ENCODE measurements at places on chromosomes 5 and 9.

DNA sequence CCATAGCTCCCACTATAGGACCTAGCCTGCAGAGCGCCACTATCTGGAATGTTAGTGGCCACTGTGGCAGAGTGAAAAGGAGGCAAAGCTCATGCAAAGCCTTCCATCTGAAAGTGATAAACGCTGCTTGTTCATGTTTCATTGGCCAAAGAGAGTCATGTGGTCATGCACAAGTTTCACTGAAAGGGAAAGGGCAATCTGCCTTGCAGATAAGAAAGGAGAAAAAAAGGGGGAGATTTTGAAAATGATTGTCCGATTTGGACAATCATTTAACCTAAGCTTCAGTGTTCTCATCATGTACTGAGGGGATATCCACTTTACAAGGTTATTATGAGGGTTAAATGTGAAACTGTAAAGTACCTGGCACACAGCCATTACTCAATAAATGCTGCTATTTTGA, 9.0 kb upstream of the MOB3B start:
- DNase-seq: no peak

- no peak for DNase-seq
Measured at GRCh38 chr9:75229605-75230332, 141.5 kb downstream of the OSTF1 start.

DNA sequence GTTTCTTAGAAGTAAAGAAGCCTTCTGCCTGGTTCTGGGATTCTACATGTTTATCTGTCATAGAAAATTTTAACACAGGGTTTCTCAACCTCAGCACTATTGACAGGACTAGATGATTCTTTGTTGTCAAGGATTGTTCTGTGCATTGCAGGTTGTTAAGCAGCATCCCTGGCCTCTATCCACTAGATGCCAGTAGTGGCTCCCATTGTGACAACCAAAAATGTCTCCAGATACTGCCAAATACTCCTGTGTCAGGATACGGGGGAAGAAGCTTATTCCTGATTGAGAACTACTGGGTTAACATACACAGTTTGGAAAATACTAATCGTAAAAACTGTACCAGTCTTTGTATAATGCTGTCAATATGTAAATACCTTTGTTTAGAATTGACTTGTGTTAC, 167.1 kb downstream of the NIPBL start:
- DNase-seq: no peak

DNA sequence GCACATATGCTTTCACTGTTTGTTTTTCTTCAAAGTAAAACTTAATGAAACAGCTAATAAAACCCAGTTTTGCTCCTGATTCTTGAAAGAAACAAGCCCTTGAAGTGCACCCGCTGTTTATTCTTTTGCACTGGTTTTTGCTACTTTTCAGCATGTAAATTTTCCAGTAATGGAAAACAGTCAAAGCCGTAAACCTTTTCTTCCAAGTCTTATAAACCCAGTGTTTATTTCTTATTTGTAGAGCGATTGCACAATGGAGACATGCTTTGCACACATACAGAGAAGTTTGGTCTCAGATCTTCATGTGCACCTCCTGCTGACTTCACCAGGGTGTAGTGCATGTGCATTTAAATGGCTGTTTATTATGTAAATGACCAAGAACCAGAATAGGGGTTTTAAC, 51.8 kb downstream of the ATG10 start:
- no peak for DNase-seq

GRCh38 chr5:76196886-76197489, 113.8 kb downstream of the SV2C start:
- DNase-seq: no peak

DNA sequence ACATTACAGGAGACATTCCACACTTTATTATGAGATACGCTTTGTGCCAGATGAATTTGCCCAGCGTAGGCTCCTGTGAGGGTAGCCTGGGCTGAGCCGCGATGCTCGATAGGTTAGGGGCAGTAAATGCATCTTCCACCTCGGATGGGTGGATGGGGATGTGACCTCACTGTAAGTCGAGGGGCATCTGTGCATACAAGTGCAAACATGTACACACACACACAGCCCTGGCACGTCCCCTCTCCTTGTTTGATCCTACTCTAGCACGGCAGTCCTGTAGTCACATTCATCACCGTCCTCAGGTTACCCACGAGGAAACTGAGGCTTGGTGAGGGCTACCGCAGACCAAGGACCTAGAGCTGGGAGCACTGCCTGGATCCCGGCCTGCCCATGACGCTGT, 166.8 kb downstream of the COL23A1 start:
- no peak for DNase-seq

Data from AG08396 (cell line).